T-helper 17 cell (primary cell): ENCODE measurements at places on chromosomes 2 and 18.
A peak's percentile ranks its signal among the peaks of the same experiment; 100 is the strongest.

DNA sequence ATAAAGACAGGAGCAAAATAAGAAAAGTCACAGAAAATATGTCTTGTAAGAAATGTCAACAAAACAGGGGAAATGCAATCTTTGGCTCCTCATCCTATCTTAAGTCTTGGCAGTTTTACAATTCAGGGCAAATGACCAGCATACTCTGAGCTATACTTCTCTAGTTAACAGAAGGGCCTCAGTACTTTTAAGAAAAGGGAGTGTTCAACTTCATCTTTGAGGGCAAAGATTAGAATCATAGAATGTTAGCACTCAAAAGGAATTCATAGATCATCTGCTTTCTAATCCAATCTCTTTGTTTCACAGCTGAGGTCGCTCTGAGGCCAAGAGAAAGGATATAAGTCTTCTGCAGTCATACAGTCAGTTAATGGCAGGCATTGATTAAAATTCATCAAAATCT, 174.0 kb upstream of the NT5C1B start:
- no peak for DNase-seq

GRCh38 chr2:70541481-70542020, 12.1 kb downstream of the TGFA start:
- DNase-seq = no peak

- DNase-seq = no peak
Measured at GRCh38 chr2:191399601-191400000, 154.4 kb downstream of the MYO1B start.

DNA sequence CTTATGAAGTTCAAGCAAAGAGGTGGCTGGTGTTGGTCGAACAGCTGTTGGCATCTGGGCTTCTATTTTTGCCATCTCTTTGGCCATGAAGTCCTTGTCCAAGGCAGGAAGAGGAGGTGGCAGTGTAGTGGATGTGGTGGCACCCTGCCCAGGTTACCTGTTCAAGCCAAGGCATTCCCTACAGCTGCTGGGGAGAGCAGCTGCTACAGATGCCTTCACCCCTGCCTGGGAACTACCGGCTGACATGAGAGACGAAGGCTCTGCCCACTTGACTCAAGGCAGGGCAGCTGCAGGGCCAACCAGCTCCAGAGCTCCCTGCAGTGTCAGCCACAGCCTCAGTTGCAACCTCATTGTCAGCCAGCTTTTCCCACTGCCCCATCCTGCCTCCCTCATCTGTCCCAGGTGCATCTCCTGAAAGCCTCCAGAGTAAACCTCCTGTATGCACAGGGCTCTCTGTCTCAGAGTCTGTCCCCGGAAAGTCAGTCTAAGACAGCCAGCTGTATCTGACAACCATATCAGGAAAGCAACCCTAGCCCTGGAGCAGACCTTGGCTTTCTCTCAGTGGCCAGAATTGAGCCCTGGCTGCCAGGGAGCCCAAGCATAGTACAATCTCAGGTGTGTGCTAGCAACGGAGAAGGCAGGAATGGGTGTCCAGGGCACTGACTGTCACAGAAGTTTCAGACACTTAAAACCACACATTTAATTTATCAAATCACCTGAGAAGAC, 115.9 kb downstream of the RPIA start:
- DNase-seq = no peak

DNA sequence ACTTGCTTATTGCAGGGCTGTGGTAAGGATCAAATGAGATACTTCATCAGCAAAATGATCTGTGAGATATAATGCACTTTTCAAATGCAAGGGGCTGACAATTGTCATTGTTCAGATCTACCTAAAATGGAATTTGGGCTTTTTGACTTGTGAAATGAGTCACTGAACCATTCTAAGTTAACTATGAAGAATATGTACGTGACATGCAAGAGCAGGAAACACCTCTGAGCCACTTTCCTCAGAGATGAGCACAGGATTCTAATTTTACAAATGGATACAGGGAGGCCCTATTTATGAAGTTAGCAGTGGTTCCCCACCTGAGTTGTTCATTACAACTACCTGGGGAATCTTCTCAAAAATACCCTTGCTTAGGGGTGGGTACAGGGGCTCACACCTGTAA, 26.7 kb downstream of the CTLA4 start:
- DNase-seq = no peak

DNA sequence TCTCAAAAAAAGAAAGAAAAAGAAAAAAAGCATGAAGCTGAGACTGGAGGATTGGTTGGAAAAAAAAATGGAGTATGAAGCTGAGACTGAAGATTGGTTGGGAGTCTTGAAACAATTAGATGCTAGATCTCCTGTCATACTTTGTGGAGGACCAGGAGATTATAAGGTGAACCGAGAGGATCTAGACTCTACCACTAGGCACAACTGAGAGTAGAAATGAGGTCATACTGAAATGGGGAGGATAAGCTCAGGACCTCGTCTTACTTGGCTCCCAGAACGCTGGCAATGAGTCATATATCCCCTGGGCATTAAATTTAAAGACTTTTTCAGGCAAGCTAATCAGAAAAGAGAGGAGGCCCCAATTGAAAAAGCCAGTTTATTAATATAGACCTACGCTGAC, 3.3 kb upstream of the ORC2 start:
- no peak for DNase-seq

GRCh38 chr2:96142217-96143113, 2.8 kb downstream of the DUSP2 start:
- peak; percentile 53 for DNase-seq

- DNase-seq = no peak
Measured at GRCh38 chr18:58096658-58097057, 52.6 kb downstream of the NEDD4L start.

GRCh38 chr2:146374505-146374904, 1470.3 kb upstream of the ACVR2A start:
- DNase-seq = no peak

GRCh38 chr2:71689968-71690834, 236.8 kb downstream of the DYSF start:
- no peak for DNase-seq

- DNase-seq = no peak
Measured at GRCh38 chr2:181367906-181368435, 89.2 kb upstream of the ITGA4 start.

DNA sequence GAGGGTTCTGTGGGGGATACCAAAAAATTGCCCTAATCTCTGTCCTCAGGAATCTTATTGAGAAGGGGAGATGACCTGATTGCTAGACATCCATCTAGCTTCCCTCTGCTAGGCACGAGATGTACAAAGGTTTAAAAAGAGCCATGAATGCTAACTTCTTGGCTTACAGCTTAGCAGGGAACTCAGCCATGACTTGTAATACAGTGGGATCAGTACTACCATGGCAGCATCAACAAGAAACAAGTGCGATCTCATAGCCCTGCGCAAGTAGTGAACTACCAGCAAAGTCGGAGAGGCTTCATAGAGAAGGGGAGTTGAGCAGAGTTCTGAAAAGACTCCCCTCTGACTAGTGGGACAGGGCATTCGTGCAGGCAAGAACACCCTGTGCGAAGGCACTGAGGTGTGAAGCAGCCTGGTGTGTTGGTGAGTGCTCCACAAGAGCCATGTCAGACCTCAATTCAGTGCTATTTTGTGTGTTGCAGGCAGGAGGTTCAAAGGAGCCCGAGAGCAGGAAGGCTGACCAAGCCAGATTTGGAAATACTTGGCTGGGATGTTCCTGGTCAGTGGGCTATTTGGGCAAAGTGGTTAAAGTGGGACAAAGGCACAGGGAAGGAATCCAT, 130.0 kb downstream of the FMNL2 start:
- DNase-seq = no peak

DNA sequence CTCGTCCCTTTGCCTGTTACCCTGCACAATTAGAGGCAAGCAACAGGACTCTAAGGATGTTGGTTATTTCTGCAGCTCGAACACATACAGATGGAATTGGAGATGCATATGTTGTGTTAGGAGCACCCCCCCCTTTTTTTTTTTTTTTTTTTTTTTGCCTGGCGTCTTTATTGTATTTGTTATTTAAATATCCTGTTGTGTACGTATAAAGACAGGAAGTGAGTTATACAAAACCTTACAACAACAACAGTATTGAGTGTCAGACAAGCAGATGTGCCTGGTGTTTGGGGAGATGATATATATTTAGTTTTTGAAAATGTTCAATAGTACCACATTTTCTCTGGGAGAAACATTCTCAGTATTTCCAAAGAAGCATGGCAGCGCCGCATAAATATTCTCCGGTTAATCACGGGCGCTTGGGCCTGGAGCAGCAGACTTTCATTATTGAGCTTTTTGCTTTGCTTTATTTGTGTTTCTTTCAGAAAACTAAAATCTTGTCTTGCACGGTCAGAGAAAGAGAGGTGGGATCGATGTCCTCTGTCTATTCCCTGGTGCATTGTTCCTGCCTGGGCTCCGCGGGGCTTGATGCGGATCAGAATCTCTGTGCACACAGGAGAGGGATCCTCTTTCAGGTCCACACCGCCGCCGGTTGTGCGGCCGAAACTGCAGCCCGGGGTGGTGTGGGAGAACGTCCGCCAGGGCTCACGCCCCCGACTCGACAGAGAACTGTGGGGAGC, 23.2 kb upstream of the ZNF516 start:
- DNase-seq = no peak

DNA sequence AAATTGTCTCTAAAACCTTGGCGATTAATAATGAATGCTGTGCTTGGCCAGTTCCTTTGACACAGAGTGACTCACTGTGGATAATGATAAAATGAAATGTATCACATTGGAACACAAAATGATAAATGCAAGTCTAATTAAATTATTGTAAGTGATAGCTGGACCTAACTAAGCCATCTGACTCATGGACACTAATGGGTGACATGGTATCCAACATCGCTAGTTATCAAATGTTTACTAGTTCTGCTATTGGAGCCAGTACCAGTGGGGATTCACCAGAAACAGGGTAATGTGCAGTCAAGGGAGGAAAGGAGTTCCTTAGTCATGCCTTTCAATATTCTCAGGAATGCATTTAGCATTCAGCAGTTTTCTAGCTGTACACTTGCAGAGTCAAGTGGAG, 736.3 kb upstream of the ACVR2A start:
- DNase-seq = no peak

- no peak for DNase-seq
Measured at GRCh38 chr18:12423820-12424219, 16.1 kb downstream of the PRELID3A start.

- no peak for DNase-seq
Measured at GRCh38 chr2:204470178-204470620, 75.1 kb upstream of the PARD3B start.

DNA sequence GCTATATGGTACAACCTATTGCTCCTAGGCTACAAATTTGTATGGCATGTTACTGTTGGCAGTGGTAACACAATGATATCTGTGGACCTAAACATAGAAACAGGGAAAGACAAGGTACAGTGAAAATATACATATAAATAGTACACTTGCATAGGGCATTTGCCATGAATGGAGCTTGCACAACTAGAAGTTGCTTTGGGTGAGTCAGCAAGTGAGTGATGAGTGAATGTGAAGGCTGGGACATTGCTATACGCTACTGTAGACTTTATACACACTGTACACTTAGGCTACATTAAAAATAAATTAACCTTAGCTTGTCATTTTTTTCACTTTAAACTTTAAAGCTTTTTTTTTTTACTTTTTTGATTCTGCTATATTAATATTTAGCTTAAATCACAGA, 500.0 kb upstream of the SETBP1 start:
- DNase-seq = no peak

DNA sequence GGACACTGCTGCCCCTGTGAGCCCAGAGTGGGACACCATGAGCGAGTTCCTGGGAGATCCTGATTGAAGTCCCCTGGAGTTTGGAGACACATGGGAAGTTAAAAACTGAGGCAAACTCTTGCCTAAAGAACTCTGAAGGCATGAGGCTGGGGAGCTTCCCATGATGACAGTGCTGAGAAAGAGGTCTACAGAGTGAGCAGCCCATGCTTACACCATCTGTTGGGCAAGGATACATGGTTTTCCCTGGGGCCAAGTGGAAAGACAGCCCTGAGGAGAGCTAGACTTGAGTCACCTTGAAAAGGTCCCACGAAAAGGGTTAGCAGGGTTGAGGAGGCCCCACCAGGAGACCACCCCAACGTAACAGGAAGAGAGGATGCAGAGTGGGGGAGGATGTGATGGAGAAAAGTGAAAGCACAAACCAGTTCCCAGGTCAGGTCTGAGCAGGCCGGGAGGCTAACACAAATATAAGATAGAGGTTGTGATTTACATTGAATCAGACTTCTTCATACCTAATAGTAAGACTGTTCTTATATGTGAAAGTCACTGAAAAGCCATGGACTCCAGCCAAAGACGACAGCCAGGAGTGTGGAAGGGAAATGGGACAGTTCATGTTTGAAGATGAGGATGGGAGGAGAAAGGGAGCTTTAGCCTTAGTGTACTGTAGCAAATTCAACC, 13.5 kb upstream of the FEZ2 start:
- DNase-seq = no peak

- DNase-seq = no peak
Measured at GRCh38 chr2:106646605-106647004, 159.4 kb downstream of the CD8B2 start.

GRCh38 chr2:59184276-59185020, 943.3 kb upstream of the FANCL start:
- DNase-seq = no peak

- DNase-seq = no peak
Measured at GRCh38 chr2:104406261-104406726, 447.6 kb upstream of the POU3F3 start.

DNA sequence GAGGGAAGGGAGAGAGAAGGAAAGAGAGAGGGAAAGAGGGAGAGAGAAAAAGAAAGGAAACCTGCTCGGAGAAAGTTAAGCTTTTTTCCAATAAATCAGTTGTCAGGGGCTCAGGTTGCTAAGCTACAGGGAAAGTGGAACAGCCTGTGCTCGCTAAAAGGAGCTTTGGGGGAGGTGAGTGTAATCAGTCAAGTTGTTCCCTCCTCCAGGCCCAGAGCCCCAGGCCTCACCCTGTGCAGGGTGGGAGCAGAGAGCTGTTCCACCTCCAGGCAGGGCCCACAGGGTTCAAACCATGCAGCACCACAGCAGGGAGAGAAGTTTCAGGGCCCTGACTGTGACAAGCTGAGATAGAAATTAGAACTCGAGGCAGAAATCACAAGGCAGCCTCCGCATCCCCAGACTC, 56.4 kb upstream of the PPP1CB start:
- no peak for DNase-seq

- DNase-seq = no peak
Measured at GRCh38 chr2:74881176-74881575, 47.2 kb downstream of the HK2 start.

- no peak for DNase-seq
Measured at GRCh38 chr2:62540408-62541168, 34.6 kb upstream of the TMEM17 start.

DNA sequence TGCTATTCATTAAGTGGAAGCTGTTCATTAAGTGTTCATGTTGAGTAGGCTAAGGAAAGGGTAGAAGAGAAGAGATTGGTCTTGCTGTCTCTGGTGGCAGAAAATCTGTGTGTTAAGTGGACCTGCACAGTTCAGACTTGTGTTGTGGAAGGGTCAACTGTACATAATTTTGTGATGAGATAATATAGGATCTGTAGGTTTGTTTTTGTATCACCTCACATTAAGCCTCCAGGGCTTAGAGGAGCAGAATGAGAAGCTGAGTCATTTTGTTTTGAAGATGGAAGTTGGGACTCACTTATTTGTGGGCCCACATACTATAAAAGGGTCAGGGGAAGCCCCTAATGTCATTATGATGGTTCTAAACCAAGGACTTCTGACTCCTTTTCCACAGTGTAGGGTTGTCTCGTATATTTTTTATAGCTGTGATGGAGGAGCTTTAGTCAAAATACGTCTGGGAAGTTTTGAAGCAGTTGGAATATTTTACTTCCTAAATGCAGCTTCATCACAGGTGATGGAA, 18.2 kb downstream of the PMS1 start:
- no peak for DNase-seq

GRCh38 chr18:45621061-45621511, 5.8 kb downstream of the SLC14A2 start:
- no peak for DNase-seq

- DNase-seq = no peak
Measured at GRCh38 chr2:72933207-72933606, 15.9 kb downstream of the EMX1 start.
